WTC11 (cell line): ENCODE measurements at places on chromosomes 11 and 22.

GRCh38 chr11:57699813-57700212 lies 12.2 kb downstream of the MED19 start:
- no peak for DNase-seq

- no peak for DNase-seq
Observed at GRCh38 chr11:61956191-61957020, 6.3 kb downstream of the BEST1 start.

- DNase-seq, result no peak
Observed at GRCh38 chr11:30009060-30009459, 7.8 kb downstream of the KCNA4 start.

DNA sequence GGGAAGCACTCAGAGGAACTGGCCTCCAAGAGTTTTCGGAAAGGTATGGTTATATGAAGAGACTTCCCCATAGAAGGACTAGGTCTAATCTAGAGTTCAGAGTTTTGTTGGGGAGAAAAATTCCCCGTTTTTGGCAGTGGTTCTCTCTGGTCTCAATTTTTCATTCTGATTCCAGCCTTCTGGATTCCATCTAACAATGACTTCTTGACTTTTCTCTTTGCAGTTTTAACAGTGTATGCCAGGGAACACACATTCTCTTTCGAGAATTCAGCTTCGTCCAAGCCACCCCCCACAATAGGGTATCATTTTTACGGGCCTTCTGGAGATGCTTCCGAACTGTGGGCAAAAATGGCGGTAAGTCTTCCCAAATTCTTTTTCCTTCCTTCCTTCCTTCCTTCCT lies 115.6 kb downstream of the CSTPP1 start:
- DNase-seq, result no peak

DNA sequence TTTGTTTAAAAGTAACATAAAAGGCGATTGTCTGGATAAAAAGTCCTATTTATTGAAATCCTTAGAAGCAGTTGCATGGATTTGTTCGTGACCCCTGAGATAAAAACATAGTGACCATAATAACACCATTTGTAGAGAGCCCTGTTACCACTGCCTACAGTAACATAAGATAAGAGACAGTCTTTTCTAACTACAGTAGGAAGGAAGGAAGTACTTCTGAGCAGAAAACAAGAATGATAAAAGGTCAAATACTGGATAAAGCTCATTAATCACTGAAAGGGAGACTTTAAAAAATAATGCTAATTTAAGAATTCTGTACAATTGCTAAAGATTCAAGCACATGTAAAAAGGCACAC lies 47.1 kb upstream of the SOX6 start:
- DNase-seq, result no peak

- no peak for DNase-seq
Observed at GRCh38 chr11:64441127-64441526, 82.2 kb downstream of the RPS6KA4 start.

- DNase-seq, result no peak
Observed at GRCh38 chr11:83007477-83007876, 64.2 kb downstream of the RAB30 start.

DNA sequence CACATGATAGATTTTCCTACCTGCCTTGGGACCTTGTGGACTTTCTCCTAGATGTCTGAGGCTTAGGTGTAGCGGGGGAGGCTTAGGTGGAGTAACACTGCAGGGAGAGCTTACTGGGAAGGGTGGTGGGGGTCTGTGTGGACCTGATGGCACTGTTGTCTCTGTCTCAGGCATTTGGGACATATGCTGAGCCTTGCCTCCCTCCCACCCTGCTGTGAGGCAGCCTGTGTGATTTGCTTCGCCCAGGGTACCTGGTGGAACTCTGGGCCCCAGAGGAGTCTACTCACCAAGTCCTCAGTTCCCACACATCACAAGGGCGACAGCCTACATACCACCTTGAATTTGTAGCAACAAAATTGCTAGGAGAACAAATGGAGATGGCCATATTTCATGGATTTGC lies 80.7 kb downstream of the CEP164 start:
- no peak for DNase-seq

DNA sequence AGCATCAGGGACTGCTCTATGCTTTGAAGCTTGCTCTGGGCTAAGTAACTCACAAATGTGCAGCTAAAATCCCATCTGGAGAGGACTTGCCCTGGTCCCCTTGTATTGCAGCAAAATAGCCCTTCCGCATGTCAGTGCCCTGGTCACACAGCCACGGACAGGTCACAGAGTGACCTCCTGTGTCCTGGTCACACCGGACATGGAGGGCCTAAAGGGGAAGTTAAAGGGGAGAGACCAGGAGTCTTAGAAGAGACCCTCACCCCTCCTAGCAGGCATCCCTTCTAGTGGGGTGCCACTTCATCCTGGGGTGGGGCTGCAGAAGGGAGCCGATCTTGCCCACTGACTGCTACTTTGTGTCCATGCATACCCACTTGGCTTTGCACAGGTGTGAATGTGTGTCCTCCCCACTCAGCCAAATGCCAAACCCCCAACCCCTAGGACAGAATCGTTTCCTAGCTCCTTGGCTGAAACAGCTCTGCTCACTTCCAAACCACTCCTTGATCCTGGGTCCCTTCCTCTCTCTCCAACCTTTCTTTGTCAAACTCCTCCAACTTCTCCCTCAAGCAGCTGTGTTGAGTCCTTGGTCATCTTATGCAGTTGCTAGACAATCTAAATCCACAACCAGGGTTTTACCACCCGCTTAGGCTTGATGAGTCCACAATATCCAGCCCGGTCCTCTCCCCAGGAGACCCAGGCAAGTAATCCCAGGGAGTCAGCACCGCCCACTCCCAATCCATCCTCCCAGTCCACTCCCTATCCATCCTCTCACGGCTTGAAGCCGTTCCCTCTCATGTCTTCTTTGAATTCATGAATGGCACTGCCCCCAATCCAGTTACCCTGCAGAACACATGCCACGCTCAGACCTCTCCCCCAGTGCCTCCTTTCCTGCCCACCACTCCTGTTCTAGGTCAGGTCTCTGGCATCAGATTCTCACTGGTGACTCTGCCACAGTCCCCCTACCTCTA lies 3.3 kb upstream of the FXYD6 start:
- no peak for DNase-seq

- no peak for DNase-seq
Observed at GRCh38 chr11:47021527-47021818, 84.9 kb downstream of the CSTPP1 start.

DNA sequence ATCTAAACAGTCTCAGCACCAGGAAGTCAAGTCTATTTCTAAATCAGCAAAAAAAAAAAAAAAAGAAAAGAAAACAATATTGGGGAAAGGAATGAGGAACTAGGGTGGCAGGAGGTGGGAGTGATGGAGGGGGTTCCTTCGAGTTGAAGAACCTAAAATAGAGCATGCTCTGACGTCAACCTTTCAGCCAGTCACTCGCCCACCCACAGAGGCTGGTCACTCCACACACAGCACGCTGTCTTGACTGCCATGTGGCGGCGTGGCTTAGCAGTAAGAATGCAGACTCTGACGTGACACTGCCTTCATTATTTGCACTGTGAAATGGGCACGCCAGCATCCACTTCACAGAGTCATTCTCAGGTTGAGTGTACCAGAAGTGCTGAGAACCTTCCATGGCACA lies 48.3 kb downstream of the LARGE1 start:
- DNase-seq, result no peak

DNA sequence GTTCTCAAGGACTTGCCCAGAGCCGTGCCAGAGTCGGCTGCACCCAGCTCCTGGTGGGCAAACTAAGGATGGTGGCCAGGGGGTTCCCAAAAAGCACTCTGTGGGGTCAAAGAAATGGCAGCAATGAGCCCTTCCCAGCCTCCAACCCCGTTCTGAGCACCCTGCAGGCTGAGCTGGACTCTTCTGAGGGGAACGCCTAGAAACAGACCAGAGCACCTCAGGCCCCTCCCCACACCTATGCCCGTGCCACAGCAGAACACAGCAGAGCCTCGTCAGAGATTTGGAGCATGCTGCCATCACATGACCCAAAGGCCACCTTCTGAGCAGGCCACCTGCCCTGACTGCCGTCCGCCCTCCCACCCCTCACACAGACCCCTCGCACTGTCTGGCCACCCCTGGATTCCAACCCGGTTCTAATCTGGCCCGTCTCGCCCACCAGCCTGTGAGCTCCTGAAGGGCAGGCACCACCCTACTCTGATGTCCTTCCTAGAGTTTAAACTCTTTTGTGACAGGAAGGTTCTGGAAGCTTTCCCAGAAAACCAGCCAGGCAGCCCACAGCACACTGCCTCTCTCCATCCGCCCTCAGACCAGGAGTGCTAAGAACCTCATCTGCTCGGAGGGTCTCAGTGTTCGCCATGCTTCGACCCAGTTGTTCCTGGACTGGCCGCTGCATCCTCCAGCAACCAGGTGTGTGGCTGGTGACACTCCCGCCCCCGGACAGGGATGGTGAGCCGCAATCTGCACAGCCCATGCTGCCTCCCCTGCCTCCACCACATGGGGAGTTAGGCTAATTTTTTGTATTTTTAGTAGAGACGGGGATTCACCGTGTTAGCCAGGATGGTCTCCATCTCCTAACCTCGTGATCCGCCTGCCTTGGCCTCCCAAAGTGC lies 97.6 kb downstream of the CELSR1 start:
- DNase-seq, result no peak

DNA sequence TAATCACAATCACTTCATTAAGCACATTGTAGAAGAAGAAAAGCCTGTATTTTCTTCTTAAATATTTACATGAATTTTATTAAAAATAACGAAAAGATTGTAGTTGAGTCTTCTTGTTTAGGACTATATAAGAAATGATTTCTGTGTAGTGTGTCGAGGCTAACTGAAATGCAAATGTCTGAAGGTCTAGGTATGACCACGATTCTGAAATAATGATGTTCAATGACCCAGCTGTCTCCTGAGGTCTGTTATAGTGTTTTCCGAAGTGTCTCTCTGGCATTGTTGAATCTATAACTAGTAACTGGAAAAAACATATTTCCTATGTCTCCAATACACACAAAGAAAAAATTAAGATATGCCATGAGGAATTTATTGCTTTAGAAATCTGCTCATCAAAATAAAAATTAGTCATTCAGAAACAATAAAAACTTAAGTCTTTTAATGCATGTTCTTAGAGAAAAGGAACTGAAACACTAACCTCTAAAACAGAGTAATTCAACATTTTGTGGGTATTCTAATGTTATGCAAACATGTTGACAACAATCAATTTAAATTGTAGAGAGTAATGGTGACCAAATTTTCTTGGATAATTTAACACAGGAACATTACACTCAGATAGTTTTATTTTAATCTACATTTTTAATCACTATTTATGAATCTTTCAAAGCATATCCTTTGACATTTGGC lies 55.0 kb downstream of the CASP12 start:
- no peak for DNase-seq

- DNase-seq, result no peak
Observed at GRCh38 chr22:38243007-38243765, 29.6 kb downstream of the TMEM184B start.

- DNase-seq, result no peak
Observed at GRCh38 chr11:10891151-10891720, 33.4 kb upstream of the ZBED5 start.

DNA sequence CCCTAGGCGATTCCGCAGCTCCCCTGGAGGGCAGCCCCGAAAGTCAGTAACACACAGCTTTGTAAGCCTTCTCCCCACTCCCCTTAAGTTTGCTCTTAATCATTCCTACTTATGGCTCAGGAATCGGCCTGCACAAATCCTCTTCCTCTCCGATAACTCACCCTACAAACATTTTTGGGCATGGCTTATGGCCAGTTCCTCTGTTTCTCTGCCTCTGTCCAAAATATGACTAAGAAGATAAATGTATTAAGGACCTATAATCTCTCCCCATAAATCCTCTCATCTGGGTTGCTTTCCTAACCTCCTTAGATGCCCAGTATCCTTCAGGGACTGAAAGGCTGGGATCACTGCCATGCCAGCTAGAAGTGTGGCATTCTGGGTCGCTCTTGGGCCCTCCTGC lies 41.0 kb downstream of the PAMR1 start:
- no peak for DNase-seq

- peak; percentile 48 for DNase-seq
Observed at GRCh38 chr22:46878191-46878948, 115.9 kb downstream of the TBC1D22A start.

DNA sequence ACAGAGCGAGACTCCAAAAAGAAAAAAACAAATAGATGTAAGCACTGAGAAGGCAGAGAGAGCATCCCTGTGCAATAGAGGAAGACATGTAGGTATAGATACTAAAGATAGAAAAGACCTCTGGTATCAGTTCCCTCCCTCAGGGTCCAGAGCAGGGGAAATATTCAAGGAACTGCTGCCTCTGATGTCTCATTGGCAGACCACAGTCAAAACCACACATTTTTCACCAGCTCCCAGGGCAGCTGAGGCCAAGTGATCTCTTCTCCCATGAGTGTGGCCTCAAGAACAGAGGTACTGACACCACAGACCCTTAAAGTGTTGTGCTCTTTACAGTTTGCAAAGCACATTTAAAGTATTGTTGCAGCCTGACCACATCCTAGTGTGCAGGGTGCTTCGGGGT lies 288.5 kb downstream of the NTM start:
- no peak for DNase-seq

GRCh38 chr22:29702000-29702930 lies 17.5 kb upstream of the CABP7 start:
- DNase-seq, result no peak

DNA sequence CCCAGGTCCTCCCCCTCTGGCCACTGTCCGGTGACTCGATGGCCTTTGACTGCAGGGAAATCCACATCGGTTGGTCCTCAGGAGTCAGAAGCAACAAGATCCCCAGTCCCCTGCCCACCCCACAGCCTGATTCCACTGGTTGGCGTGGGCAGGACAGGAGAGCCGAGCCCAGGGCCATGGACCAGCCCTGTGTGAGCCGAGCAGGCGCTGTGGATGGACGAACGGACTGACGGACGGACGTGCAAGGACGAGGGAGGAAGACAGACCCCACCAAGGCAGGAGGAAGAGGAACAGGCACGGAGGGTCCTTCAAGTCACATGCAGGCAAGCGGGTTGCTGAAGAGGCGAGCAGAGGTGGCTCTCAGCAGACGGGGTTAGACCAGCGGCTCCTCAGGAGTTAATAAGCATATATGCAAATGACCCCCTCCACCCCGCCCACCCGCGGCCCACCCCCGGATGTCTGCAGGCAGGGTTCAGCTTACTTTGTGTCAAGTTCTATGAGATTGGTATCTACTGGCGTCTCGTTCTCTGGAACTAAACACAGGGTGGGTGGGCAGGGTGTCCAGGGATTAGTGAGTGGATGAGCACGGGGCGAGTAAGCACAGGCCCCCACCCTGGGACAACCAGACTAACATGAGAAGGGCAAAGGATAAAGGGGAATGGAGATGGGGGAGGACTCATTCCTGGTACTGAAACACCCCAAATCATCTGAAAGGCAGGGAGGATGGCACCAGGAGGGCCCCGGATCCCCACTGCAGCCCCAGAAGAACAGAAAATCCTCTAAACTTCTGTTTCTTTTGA lies 26.8 kb downstream of the TPBGL start:
- no peak for DNase-seq

GRCh38 chr11:44684859-44685281 lies 41.9 kb upstream of the TSPAN18 start:
- DNase-seq, result no peak

- no peak for DNase-seq
Observed at GRCh38 chr22:24071686-24072085, 60.6 kb downstream of the CABIN1 start.

- DNase-seq, result no peak
Observed at GRCh38 chr11:3995949-3996554, 98.5 kb upstream of the RRM1 start.

- no peak for DNase-seq
Observed at GRCh38 chr11:29333993-29334775, 682.6 kb downstream of the KCNA4 start.

- no peak for DNase-seq
Observed at GRCh38 chr11:76327202-76327601, 53.7 kb downstream of the THAP12 start.
